DMS79 (cell line): ENCODE measurements at places on chromosomes 12 and 14.

- DNase-seq: no peak
These were observed 811 bp upstream of the FBRSL1 start for GRCh38 chr12:132489078-132489601.

- DNase-seq: peak; percentile 45
These were observed 1.5 kb downstream of the P3H3 start for GRCh38 chr12:6829536-6830220.

DNA sequence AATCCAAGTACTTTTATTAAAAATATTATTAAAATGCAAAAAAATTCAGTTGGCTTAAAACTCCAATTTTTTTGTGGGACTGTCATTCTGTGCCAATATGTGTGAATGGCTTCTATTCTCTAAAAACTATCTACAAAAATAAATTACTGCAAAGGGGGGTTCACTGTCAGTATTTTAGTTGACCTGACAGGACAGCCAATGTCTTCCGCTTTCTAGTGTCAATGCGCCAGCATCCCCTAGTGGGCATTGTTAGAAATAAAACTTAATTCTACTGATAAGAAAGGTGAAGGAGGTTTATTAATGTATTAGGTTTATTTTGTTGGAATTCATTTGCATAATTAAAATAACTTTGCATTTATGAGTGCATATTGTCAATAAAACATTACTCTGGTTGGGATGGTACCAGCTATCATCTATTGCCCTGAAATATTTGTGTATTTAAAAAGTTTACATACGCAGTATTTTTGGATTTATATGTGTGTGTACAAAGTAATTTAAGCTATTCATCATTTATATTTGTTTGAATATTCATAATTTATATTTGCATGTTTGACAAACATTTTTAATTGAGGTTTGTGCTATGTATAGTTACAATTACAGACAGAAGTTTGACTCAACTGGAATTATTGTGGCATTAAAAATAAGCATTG is 527.2 kb downstream of the FLRT2 start:
- no peak for DNase-seq

GRCh38 chr12:112686373-112686772 is 105.2 kb upstream of the RPH3A start:
- no peak for DNase-seq

DNA sequence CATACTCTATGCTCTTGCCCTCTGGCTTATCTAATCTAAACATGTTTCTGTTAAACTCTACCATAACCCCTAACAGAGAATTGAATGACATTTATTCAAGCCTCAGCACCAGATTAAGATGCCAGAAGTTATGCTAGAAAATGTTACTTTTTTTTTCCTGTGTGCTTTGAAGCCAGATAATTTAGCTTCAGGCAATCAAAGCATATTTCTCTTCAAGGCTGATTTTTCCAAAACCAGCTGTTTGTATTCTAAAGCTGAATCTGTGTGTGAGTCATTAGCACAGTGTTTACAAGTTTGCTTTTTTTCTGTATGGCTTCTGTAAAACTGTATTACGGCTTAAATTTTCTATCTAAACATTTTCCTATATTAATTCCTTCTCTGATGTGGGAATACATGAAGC is 326.1 kb downstream of the FSCB start:
- DNase-seq: no peak

DNA sequence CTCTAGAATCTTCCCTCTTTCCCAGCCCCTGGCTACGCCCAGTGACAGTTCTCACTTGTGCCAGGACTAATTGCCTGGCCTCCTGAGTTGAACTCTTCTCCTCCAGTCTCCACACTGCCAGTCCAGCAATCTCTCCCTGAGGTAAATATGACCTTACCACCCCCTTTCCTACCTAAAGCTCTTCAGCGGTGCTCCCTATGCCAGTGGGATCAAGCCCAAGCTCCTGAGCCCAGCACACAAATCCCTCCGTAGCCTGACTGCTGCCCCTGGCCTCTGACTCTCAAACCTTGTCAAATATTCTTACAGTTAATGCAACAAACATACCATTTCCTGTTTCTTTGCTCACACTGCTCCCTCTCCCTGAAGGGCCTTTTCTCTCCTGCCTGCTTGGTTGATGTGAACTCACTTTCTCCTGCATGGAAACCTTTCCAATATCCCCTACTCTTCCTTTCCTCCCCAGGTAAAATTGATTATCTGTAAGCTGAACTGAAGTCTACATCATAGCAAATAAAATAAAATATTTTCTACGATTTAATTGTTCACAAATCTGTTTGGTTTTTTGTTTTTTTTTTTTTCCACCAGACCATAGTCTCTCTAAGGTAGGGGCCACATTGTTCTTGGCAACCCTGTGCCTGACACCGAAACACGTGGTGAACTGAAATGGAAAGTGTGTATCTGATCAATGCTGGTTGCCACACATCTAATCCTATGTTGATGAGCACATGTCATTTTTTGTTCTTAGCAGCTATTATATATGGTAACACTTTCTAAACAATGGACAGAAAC is 147.5 kb downstream of the SLC38A6 start:
- no peak for DNase-seq

DNA sequence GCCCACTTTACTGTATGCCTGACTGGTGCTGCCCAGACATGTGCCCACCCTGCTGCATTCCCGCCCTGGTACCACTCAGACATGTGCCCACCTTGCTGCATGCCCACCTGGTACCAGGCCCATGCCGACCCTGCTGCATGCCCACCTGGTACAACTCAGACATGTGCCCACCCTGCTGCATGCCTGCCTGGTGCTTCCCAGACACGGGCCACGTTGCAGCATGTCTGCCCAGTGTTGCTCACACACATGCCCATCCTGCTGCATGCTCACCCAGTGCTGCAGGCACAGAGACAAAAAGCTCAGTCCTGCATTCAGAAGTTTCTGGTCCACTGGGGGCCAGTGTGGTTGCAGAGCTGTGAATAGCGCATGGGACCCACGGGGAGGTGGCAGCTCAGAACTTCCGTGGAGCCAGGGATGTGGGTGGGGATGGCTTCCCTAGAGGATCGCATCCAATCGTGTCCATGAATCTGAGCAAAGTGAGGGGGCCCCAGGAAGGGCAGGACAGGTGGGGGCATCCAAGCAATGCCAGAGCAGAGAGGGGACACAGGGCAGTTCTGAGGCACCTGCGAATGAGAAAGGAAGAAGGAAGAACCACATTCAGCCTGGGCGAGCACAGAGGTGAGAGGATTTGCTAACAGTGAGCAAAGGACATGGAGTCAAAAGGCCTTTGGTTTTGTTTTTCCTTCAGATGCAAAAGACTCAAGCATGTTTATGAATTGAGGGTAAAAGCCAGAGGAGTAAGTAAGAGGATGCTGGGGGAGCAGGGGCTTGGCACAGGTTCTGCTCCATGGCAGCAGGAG is 175.9 kb upstream of the C14orf180 start:
- DNase-seq: no peak

- DNase-seq: no peak
These were observed 64.9 kb upstream of the CATSPERB start for GRCh38 chr14:91796617-91797347.

DNA sequence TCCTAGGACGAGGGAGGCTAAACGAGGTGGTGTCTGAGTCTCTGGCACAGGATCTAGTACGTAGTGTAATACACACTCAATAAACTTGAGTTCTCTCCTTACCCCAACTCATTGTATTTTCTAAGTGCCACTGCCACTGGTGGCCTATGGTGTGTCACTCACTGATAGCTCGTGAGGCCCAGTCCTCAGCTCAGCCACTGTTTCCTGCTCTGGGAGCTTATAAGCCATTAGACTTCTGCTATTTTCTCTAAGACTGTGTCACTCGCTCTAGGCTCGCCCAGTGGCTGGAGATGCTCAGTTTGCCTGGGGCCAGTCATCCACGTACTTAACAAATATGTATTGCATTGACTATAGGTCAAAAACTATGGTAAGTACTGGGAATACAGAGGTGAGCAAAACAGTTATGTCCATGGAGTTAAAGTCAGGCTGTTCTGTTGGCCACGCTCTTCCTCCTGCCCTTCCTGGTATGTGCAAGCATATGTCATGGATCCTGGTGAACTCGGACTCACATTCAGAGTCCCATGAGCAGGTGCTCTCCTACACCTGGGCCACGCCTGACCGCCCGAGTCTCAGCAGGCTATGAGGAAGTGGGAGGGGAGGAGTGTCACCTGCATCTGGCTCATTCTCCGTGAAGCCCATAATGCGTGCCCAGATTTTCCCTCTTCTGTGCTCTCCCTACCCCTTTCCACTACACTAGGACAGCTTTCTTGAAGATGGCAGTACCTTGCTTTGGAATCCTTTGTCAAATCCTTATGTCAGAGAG is 41.6 kb downstream of the DEGS2 start:
- peak; percentile 67 for DNase-seq

DNA sequence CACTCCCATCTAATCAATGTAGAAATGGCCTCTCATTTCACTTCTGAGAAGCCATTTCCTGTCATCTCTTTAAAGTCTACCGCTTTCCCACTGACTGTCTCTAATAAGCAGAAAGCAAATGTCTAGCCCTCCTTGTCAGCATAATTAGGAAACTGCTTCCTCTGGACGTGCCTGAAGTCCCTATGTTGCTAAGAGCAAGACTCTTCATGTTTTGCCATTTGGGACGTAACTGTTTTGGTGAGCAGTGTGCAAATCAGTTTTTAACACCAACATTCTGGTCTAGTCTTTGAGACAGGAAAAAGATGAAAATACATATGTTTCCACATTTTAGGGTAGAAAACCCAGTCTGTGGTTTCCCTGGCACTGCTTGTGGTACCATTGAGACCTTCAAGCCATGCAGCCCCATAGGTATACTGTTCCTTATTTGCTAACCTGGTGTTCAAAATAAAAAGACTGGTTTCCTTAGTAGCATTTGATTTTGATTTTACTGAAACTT is 22.2 kb downstream of the IFNG start:
- DNase-seq: no peak

- no peak for DNase-seq
These were observed 31.4 kb upstream of the SLC35F4 start for GRCh38 chr14:57897144-57897748.

- no peak for DNase-seq
These were observed 54.8 kb downstream of the ASCL4 start for GRCh38 chr12:107829271-107829670.
